GM19239 (cell line): ENCODE measurements at places on chromosomes 3 and 15.

- no peak for DNase-seq
Observed at GRCh38 chr3:89966877-89967665, 859.6 kb downstream of the EPHA3 start.

- DNase-seq: no peak
Observed at GRCh38 chr3:30847592-30847991, 46.9 kb downstream of the GADL1 start.

DNA sequence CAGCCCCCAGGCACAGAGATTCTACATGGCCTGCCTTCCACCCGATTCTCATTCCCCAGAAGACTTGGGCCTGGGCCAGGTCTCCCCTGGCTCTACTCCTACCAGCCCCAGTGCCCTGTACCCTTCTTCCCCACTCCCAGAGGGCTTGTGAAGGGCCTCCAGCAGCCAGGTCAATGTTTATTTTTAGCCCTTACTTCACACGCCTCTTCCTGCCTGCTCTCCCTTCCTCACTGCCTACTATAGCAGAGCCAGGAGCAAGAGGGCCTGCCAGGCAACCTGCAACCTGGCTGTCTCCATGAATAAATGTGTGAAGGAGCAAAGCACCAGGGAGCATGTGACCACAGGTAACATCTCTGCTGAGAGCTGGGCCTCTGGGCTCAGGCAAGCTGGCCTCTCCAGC lies 26.4 kb upstream of the APEH start:
- no peak for DNase-seq

DNA sequence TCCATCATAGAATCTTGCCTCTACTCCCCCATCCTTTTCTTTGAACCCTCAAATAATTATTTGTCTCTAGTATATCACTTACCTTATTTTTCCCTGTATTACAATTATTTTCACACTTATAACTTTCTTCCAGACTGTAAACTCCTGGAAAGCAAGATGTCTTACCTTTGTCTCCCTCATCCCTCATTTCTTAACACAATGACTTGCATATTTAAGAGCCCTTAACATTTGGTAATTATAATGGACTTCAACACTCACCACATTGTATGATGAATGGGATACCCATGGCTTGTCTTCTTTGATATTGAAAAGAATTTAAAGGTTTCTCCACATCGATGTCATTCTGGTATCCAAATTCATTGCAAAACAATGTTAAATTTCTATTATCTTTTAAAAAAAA lies 81.4 kb upstream of the GUCA1C start:
- DNase-seq: no peak

DNA sequence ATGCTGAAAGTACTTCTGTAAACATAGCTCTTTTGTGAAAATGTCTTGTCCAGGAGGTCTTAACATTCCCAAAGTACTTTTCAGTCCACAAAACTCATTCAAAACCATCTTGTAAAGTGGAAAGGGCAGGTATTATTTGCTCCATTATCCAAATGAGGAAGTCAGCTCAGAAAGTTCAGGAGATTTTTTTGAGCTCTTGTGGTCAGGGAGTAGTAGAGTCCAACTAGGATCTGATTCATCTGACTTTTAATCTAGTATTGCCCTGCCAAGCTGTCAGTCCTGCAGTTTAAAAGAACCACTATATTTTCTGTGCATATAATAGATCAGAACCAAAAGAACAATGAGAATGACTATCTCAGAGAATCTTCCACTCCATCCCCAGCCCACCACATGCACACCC lies 83.5 kb downstream of the FOXB1 start:
- DNase-seq: no peak

DNA sequence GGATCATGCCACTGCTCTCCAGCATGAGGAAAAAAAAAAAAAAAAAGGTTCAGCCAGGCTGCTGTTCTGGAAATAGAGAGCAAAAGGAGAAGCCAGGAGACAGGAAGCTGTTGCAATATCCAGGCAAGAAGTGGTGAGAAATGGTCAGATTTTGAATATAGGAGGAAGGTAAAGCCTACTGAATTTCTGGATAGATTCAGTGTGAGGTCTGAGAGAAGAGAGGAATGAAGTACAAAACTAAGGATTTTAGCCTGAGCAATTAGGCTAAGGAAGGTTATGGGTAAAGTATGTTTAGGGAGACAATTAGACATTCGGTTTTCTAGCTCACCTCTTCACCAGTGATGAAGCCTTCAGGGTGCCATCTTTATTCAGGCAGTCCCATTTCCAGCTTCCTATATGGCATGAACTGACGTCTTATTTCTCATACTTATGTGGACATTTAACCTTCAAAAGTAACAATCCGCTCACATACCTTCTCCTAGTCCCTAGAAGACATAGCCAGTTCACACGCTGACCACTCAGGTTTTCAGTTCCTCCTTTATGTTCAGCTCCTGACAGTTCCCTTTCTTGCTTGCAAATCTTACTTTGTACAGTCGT lies 57.2 kb downstream of the KIF9 start:
- peak; percentile 40 for DNase-seq

- no peak for DNase-seq
Observed at GRCh38 chr3:851098-851790, 241.6 kb upstream of the CNTN6 start.

- DNase-seq: no peak
Observed at GRCh38 chr3:195717852-195718476, 2.8 kb upstream of the MUC20 start.

- no peak for DNase-seq
Observed at GRCh38 chr15:91694131-91694830, 159.2 kb upstream of the SLCO3A1 start.

- DNase-seq: no peak
Observed at GRCh38 chr15:57111002-57111401, 192.6 kb downstream of the TCF12 start.

DNA sequence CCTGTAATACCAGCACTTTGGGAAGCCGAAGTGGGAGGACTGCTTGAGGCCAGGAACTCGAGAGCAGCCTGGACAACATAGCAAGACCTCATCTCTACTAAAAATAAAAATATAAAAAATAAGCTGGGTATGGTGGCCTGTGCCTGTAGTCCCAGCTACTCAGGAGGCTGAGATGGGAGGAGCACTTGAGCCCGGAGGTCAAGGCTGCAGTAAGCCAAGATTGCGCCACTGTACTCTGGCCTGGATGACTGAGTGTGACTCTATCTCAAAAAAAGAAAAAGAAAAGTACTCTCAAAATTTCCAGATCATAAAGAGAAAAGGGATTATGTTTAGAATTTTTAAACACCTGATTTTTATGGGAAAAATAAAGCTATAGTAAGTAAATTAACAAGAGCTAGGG lies 24.1 kb downstream of the SLC51A start:
- no peak for DNase-seq

- DNase-seq: no peak
Observed at GRCh38 chr3:42056840-42057239, 34.3 kb upstream of the TRAK1 start.

- DNase-seq: no peak
Observed at GRCh38 chr3:72162649-72163184, 377.8 kb upstream of the PROK2 start.
